Stimulated activated CD4-positive, alpha-beta T cell treated with anti-CD3 and anti-CD28 coated beads, TNF-alpha, amount 100 ng/mL, for 1 hour (primary cell): ENCODE measurements at places on chromosomes 4 and X.

DNA sequence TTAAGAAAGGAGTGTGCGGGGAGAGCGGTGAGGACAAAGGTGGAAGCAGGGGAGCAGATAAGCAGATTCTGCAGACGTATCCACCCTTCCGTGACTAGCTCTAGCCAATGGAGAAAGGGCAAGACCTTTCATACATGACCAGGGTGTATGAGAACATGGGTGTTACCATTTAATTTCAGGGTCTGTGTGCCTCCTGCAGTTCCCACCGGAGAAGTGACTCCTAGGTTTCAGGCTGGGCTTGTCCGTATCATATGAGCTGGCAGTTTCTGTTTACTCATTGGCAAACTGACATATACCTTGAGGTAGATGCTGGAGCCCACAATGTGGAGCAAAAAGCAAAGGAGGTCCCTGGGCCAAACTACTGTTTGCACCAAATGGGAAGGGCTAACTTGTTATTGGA, 6.8 kb downstream of the RBM47 start:
- DNase-seq = no peak

DNA sequence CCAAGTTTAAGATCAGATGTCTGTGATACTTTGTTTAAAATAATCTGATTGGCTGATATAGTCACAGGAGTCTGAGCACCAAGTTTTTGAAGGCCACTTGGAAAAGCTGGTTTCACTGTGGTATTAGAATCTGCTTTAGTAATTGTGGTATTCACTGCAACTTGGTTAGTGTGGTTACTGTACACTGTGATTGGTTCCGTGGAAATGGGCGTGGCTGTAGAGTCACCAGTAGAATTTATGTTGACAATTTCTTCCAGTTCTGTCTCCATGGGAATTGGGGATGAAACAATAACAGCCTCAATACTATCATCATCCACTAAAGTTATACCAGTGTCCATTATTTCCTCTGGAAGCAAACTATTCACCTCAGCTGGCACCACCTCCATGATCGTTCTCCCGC, 26.2 kb downstream of the LIN54 start:
- DNase-seq = no peak

GRCh38 chr4:161841759-161842158, 322.0 kb downstream of the FSTL5 start:
- no peak for DNase-seq

DNA sequence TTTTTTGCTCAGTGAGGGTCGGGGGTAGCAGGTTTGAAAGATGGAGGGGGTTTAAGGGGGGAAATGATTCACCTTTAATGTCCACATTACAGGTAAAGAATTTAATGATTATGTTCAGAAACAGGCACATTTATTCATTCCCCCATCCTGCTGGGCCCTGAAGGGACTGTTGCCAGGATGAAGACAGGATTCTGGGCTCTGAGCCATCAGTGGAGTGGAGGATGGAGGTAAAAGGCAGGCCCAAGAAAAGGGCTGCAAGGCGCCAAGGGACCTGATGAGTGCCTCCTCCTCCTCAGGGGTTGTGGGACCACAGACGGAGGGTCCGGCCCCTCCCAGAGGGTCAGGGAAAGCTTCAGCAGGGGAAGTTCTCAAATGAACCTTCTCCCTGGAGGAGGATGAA, 40.4 kb upstream of the PROM1 start:
- no peak for DNase-seq

- DNase-seq = no peak
Measured at GRCh38 chrX:24090300-24091200, 35.8 kb downstream of the EIF2S3 start.

DNA sequence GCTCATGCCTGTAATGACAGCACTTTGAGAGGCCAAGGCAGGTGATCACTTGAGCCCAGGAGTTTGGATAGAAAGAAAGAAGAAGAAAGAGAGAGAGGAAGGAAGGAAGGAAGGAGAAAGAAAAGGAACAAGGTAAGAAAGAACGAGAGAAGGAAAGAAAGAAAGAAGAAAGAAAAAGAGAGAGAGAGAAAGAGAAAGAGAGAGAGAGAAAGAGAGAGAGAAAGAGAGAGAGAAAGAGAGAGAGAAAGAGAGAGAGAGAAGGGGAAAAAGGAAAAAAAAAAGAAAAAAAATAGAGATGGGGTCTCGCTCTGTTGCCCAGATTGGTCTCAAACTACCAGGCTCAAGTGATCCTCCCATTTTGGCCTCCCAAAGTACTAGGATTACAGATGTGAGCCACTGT, 22.5 kb downstream of the ING2 start:
- no peak for DNase-seq

DNA sequence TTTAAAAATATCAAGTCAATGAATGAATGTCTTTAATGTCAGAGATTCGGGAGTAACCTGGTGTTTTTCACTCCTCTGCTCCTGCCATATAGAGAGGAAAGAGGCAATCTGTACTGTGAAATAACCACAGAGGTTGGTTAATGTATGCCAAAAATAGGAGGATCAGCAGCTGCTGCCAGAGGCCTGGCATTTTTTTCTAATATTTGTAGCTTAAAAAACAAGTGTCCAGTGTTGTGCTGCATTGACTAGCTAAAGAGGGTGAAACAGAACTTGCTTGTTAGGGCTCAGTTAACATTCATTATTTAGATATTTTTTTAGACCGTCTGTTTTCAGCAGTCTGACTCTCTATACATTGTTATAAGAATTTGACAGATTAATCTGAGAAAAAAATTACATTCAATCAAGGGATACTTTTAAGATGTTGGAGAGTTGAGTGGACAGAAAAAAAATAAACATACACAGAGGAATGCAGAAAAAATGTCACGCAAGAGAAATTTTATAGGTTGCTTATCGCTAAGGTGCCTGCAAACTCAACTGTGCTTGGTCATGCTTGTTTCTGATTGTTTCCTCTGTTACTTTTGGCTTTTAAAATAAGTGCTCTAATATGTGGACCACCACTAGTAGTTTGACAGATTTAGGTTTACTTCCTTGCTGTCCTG, 392.3 kb upstream of the GALNT7 start:
- no peak for DNase-seq

DNA sequence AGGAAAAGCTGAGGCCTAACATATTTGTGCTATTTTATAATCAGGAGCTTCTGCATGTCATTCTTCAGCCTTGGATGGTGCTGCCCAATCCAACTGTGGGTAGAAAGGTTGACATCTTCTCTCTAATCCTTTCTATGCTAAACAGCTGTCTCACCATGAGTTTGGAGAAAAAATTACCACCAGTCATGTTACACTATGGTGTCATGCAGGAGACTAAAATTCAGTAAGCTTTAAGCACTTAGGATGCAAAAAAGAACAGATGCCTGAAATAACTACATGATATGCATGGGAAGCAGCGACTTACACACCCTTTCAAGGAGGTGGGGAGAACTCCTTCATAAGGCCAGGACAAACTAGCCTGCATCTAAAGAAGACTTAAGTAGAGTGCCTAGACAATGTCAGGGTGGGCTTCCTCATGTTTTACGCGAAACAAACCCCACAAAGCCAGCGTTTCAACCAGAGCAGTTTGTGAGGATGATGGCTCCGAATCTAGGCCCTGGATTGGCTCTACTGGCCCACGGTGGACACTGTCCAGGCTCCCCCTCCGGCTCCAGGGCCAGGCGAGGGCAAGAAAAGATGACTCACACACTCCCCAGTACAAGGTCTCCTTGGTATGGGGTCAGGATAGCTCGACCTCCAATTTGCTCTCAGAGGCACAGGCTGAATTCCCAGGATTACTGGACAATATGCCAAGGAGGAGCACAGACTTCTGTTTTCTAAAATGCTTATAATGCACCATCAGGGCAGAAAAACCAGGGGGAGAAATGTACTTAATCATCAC, 45.1 kb downstream of the STX18 start:
- no peak for DNase-seq

DNA sequence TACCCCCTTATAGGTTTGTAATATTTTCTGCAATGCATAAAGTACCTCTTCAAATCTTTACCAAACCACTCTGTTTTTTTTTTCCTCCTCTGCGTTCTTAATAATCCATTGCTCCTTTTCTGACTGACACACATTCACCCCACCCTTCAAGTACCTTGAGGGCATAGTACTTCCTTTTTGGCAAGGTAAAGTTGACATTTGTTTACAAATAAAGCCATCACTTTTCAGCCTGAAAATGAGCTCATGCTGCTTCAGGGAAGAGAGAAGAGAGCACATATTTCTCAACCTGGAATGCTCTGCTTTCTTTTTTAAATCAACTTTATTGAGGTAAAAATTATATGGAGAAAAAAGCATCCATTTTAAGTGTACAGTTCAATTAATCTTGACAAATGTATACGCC, 113.9 kb downstream of the AGTR2 start:
- no peak for DNase-seq

GRCh38 chrX:56385336-56385735, 153.2 kb downstream of the KLF8 start:
- DNase-seq = no peak

- DNase-seq = no peak
Measured at GRCh38 chr4:57499786-57500185, 389.6 kb upstream of the IGFBP7 start.

GRCh38 chrX:137428221-137428661, 137.7 kb upstream of the ZIC3 start:
- DNase-seq = no peak

- no peak for DNase-seq
Measured at GRCh38 chrX:140608111-140608510, 101.4 kb upstream of the LINC00632 start.

- no peak for DNase-seq
Measured at GRCh38 chr4:107196312-107196711, 160.2 kb upstream of the DKK2 start.

GRCh38 chrX:134658002-134658759, at the start of gene PLAC1:
PLAC1 (minus strand) TSS chrX:134658471; CDS start chrX:134566682, 91,789 bp downstream.
- no peak for DNase-seq

- no peak for DNase-seq
Measured at GRCh38 chrX:132425744-132426318, 63.0 kb downstream of the MBNL3 start.

DNA sequence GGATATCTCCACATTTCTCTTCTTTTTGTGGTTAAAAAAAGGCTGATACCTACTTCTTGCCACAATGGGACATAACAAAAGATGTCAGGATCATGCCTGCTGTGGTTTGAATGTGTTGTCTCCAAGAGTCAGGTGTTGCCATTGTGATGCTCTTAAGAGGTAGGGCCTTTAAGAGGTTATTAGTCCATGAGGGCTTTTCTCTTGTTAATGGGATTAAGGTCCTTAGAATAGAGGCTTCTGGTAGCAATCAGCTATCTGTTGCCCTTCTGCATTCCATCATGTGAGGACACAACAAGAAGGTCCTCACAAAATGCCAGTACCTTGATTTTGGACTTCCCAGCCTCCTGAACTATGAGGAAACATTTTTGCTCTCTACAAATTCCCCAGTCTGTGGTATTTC, 191.4 kb downstream of the GBA3 start:
- no peak for DNase-seq

- DNase-seq = no peak
Measured at GRCh38 chrX:102154900-102155805, 624 bp downstream of the BEX5 start.

DNA sequence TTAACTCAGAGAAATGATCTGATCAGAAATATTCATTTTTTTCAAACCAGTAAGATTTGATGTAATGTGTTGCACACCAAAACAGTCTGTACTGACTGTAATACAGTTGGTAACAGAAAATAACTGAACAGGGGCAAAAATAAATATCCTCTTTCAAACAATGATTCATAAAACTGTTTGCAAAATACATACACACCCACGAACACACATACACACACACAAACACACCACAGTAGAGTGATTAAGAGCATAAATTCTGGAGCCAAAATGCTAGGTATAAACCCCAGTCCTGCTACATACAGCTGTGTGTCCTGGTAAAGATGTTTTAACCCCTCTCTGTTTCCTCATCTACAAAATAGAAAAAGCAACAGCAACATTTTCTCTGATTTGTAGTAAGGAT, 376.6 kb downstream of the PDGFC start:
- no peak for DNase-seq

GRCh38 chr4:107825072-107825824, 516 bp downstream of the SGMS2 start:
- no peak for DNase-seq

GRCh38 chrX:70201732-70202131, 24.4 kb downstream of the DGAT2L6 start:
- DNase-seq = no peak

GRCh38 chr4:53543561-53543960, 47.7 kb downstream of the LNX1 start:
- no peak for DNase-seq

DNA sequence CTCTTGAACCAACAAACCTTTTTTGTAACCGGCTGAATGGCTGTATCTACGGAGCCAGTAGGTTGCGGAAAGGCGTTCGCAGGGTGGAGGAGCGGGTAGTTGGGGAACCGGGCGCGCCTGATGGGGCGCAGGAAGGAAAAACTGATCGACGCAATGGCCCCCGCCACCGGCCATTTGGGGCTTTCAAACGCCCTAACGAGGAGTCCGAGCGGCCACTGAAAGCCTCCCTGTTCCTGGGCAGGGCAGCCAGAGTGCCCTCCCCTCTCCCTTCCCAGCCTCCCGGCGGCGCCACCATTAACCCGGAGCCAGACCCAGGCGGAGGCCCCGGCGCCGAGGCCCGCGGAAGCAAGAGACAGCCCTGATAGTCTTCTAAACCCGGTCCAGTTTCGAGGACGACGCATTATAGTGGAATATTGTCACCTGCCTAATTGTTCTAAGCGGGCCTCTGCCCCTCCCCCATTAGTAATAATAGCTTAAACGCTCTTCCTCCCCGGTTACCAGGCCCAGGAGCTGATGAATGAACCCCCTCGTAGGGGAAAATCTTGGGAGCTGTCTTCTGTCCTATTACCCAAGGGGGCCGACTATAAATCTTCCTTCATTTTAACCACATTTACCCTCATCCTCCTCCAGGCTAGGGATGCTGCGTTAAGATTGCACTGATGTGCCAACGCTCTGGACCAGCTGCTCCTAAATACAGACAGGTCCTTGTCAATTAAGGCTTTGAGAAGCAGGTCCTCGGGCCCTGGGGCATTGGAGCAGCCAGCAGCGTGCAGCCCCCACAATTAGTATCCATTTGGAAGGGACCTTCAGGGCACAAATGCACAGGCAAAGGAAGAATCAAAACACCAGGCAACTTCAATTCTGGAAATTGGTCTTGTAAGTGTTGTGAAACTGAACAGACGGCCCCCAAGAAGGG, 61.6 kb upstream of the TMEM33 start:
- DNase-seq = no peak

DNA sequence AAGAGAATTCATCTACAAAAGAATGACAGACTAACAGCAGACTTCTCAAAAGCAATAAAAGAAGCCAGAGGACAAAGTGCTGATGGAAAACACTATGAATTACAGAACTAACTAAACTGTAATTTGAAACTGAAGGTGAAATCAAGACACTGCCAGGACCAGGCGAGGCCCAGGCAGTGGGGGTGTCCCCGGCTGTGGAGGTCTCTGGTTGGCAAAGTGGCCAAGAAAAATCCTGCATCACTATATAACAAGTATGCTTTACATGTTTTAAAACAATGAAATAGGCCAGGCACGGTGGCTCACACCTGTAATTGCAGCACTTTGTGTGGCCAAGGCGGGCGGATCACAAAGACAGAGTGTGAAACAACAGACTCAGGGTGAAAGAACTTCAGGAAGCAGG, 32.9 kb downstream of the CHM start:
- no peak for DNase-seq

- DNase-seq = no peak
Measured at GRCh38 chr4:53705972-53706371, 114.7 kb upstream of the LNX1 start.

GRCh38 chr4:14857981-14858380, 144.3 kb upstream of the CPEB2 start:
- DNase-seq = no peak

- no peak for DNase-seq
Measured at GRCh38 chr4:72631296-72631695, 62.3 kb upstream of the ADAMTS3 start.
